ENCODE measurements at places on chromosomes 2 and 18. TPM values are rescaled to one million over a fixed set of nuclear protein-coding genes. Genes with fewer than 3 reads are reported as not detected.

GRCh38 chr2:196530910-196531309 is 108.6 kb upstream of the CCDC150 start:
- DNase-seq: no peak

DNA sequence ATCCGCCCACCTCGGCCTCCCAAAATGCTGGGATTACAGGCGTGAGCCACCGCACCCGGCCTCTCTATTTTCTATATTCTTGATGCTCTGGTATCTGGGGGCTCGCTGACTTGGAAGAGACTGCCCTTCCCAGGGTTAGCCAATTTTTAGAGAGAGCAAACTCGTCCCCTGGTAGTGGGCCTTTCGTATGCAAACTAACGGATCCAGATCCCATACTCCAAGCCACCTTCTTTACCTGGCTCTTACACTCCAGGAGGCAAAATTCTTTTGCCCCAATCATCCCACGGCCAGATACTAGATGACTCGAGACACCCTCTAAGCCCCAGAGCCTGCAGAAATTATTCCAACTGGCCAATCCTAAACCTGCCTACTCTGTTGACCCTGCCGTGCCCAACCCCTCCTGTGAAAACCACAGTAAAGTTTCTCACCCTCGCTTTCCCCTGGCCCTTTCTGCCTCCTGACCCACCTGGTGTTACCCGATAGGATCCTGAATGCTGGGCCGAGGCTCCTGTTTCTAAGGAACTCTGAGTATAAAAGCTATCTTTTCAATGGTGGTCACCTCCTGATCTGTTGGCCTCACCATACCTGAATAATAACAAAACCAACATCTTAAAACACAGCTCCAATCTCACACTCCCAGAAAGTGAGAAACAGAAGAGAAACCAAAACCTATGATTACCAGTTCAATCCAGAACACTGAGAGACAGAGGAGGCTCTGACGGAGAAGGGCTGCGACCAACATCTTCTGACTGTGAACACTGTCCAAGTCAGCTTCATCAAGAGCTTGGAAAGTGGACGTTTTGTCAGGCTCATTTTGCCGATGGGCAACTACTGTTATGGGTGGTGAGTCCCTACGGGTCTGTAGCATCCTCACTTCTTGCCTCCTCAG is 57.6 kb upstream of the ZNF532 start:
- no peak for DNase-seq

DNA sequence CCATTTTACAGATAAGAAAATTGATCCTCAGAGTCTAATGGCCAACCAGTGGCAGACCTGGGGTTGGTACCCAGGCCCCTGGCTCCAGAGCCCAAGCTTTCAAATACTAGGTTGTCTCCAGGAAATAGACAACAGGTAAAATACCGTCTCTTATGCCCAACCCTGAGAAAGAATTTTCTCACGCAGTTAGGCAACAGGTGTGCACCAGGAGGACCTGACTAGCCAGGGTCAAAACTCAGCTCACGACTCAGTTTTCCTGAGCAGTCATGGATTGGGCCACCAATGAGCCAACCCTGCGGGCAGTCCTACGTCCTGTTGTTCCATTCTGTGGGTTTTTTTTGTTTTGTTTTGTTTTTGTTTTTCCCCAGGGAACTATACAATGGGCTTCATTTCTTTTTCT is 13.5 kb downstream of the TRIB2 start:
- DNase-seq: no peak

DNA sequence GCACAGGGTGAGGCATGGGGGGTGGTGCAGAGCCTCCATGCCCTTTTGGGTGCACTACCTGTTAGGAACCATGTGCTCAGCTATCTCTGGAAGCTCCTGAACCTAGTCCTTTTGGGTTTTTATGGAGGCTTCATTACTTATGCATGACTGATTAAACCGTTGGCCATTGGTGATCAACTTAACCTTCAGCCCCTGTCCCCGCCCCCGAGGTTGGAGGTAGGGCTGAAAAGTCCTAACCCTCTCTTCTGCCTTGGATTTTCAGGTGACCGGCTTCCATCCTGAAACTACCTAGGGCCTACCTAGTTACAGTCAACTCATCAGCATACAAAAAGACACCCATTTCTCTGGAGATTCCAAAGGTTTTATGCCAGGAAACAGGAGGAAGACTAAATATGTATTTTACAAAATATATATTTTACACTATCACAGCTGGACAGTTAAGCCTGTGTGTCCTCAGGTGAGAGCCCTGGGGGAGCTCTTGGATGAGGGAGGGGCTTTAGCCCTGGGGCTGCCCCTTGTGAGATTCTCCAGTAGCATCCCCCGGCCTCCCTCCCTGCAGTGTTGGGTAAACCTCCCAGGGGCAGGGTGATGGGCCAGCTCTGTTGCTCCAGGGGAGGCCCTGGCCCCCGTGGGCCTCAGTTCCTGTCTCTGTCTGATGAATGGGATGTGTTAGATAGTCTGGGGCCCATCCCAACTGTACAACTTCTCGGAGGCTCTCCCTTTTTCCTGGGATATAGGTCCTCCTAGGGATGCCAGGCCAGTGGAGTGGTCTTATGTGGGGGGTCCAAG is 24.1 kb downstream of the GLI2 start:
- DNase-seq: peak; percentile 51

ATP8B1 gene
- 10.5 TPM for total RNA-seq

GRCh38 chr2:231228223-231228622 is 29.8 kb downstream of the ARMC9 start:
- no peak for DNase-seq

DNA sequence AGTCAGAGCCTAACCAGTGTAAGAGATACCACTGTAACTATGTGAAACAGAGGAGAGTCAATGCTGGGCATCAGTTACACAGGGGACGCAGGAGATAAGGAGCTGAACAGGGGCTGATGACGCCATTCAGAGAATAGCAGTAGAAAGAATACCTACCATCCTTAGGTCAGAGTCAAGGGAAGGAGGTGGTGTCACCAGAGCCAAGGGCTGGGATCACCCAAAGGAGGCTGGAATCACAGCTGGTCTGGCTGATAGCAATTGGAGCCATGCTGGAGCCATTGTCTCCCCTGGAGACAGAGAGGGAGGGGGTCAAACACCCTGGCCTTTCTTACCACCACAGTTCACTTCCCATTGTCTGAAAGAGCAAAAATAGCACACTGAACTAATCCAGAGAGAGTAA is 37.3 kb upstream of the C18orf32 start:
- DNase-seq: no peak

DNA sequence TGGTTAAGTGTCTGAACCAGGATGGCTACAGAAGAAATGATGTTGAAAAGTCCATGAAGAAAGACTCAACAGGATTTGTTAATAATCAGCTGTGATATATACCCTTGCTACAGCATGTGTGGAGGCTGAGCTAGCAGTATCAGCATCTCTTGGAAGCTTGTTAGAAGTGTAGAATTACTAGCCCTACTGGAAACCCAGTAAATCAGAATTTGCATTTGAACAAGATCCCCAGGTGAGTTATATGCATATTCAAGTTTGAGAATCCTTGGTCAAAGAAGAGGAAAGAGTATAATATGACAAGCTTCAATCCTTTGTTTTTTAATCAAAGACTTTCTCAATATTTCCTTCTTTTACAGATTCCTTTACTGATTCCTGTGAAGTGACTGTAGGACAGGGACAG is 109.0 kb upstream of the KCNJ3 start:
- no peak for DNase-seq

- peak; percentile 86 for DNase-seq
Measured at GRCh38 chr2:65382776-65383357, 49.5 kb downstream of the SPRED2 start.

- no peak for DNase-seq
Measured at GRCh38 chr2:216350214-216350791, 22.0 kb downstream of the MARCHF4 start.

GRCh38 chr18:12598181-12598930 is 59.6 kb downstream of the SPIRE1 start:
- DNase-seq: no peak

OTOS gene
- total RNA-seq: not detected

DNA sequence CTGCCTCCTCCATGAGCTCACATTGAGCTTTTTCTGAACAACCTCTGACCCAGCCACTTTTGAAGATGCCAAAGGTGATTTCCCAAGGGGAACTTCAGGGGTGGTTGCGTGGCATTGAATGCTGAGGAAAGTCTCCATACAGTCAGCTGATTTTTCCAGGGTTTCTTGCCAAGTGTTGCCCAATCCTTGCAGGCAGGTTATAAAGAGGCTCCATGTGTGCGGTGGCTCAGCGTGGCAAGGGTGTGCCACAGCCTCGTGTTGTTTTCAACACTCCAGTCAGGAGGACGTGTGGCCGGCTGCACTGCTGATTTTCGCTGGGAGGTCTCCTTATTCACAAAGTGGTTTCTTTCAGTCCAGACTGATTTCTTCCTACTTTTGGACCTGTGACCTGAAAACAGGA is 81.4 kb upstream of the GATA6 start:
- DNase-seq: no peak

GRCh38 chr2:219400562-219400961 is 12.8 kb upstream of the DNPEP start:
- no peak for DNase-seq
